ENCODE measurements at places on chromosomes 7 and 10.

DNA sequence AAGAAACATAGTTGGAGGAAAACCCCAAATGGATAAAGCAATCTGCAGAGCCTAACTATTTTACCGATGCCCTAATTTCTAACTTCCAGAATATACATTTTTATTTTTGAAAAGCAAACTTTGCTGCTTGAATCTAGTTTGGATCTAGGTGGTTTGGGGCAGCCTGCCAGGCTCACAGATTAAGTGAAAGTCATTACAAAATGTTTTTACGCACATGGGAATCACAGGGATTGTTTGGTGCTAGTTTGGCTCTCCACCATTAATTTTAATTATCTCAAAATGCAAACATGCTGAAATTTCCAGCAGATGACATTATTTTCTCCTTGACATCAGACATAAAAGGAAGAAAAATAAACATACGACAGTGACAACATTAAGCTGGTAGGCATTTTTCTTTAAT, 166.7 kb upstream of the INHBA start:
- peak; percentile 46 for DNase-seq

DNA sequence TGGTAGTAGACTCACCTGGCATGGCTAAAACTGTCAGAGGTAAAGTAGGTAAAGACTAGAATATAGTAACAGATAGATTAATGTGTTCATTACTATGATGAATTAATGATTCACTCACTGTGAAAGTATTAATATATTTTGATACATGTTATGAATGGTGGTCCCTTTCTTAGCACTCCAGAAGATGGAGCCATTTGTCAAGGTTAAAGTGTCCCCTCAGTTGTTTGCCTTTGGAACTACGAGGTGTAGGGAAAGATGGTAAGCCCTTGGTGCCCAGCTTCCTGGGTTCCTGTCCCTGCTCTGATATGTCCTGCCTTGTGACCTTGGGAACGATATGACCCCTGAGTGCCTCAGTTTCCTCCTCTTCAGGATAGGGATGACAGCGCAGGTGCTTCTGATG, 49.4 kb downstream of the HTRA1 start:
- no peak for DNase-seq

- peak; percentile 59 for DNase-seq
Observed at GRCh38 chr10:73810735-73811465, 498 bp downstream of the NDST2 start.

- no peak for DNase-seq
Observed at GRCh38 chr10:125264091-125264490, 103.7 kb upstream of the CTBP2 start.

- DNase-seq, result no peak
Observed at GRCh38 chr7:49424109-49424508, 349.3 kb upstream of the VWC2 start.

DNA sequence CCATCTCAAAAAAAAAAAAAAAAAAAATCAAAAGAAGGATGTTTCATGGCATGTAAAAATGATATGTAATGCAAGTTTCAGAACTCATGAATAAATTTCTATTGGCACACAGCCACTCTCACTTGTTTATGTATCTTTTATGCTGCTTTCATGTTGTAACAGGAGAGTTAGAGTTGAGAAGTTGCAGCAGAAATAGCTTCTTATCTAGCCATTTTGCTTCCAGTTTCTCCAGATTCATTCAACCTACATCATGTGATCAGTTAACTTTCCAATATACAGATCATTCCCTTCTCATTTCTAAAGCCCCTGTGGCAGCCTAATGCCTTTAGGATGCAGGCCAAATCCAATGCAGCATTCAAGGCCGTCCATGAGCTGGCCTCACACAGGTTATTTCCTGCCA, 30.4 kb downstream of the ZNF786 start:
- DNase-seq, result no peak

DNA sequence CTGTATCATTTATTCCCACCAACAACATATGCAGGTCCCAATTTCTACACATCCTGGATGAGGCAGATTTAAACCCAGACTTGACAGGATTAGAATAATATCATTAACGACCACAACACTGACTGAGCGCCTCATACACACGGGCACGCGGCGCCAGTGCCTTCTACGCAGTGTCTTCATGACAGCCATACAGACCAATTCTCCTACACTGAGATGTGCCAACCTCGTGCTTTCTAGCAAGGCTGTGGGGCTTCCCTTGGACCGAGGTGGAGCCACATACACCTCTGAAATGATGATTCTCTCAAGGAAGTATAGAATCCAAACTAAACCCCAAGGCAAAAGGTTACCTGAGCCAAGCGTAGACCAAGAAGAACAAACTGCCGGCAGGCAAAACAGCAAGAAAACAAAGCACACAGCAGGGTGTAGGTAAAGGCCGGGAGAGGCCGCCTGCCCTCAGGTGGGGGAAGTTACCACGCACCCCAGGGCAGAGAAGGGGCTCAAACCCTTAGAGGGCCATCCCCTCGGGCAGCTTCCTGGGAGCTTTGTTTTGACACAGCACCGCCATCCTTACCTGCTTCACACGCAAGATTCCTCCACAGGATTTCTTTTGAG, 75.8 kb downstream of the DLG5 start:
- no peak for DNase-seq

DNA sequence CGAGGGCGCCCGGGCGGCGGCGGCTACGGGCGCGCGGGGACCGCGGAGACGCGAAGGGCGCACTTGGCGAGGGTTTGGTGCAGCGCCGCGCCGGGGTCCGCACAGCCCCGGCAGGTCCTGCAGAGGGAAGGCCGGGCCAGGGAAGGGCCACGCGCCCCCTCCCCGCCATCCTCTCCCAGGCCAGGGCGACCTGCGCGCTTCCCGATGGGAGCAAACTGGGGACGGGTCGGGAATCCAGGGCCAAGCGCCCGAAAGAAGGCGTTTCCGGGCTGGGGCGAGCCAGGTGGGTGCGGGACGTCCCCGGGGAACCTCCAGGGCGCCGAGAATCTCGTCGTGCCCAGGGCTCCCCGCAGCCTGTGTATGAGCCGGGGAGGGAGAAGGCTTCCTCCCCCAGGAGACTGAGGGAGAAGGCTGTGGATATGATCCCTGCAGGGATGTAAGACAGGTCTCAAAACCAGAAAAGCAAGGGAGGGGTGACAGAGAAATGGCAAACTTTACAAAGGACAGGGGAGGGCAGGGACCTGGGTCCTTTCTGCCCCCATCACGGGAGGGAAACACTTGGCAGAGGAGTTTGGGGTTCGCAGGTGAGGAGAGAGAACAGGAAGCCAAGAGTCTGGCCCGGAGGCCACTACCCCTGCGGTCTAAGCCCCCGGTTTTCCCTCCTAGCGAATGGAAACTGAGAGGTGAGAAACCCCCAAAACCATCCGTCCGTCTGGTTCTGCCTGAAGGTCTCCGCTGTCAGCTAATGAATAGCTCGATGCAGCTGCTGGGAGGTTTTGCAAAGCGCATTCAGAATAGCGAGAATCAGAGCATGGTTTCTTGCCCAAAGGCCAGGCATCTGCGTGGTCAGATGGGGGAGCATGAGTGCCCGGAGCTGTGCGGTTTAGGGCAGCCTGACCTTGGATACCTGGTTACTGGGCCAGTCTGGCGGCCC, 674 bp downstream of the AMZ1 start:
- no peak for DNase-seq

DNA sequence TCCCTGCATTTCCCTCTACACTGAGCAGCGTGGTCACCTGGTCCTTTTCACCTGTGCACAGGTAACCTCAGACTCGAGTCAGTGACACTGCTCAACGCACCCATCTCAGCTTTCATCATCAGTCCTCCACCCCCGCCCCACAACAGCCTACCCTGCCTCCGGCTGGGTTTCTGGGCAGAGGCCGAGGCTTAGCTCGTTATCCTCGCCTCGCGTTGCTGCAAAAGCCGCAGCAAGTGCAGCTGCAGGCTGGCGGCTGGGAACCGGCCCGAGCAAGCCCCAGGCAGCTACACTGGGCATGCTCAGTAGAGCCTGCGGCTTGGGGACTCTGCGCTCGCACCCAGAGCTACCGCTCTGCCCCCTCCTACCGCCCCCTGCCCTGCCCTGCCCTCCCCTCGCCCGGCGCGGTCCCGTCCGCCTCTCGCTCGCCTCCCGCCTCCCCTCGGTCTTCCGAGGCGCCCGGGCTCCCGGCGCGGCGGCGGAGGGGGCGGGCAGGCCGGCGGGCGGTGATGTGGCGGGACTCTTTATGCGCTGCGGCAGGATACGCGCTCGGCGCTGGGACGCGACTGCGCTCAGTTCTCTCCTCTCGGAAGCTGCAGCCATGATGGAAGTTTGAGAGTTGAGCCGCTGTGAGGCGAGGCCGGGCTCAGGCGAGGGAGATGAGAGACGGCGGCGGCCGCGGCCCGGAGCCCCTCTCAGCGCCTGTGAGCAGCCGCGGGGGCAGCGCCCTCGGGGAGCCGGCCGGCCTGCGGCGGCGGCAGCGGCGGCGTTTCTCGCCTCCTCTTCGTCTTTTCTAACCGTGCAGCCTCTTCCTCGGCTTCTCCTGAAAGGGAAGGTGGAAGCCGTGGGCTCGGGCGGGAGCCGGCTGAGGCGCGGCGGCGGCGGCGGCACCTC, at the start of the genes KLLN and PTEN:
KLLN (minus strand) TSS at position 481 of the 891 bp plus-strand sequence. CDS start 1,046 bp downstream, outside the sequence.
PTEN (plus strand) TSS at position 573 of the 891 bp plus-strand sequence. CDS start 845 bp downstream, outside the sequence.
- peak; percentile 95 for DNase-seq

DNA sequence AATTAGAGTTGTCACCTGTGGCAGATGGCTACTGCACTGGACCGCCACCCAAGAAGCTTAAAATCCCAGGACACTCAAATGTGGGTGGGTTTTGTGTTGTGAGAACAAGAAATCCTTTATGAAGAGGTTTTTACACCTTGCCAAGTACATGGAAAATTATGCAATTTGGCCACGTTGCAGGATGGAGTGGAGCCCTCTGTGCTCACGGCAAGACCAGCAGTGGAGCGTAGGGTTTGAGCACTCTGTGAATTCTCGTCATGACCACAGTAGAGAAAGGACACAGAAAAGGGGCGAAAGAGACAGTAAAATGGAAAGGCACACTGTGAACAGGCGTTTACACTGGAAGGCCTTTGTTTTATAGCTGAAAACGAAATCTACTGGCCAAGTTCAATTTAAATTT, 222.6 kb downstream of the ADARB2 start:
- DNase-seq, result no peak

DNA sequence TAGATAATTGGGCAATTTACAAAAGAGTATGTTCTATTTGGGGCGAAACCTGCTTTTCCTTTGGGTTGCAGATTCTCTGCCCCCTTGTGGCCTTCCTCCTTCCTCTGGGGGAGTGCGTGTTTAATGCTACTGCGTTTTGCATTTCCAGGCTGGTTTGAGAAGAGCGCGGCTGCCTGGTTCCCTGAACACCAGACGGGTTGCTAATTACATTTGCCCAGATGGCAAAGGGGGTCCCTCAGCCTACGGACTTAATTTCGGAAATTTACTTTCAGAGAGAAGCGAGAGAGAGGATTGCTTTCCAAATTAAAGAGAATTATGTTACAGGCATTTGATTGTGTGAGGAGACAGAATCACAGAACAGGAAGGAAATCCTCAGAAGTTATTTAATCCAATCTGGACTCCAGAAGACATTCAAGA, 91.9 kb upstream of the JAZF1 start:
- DNase-seq, result peak; percentile 52

DNA sequence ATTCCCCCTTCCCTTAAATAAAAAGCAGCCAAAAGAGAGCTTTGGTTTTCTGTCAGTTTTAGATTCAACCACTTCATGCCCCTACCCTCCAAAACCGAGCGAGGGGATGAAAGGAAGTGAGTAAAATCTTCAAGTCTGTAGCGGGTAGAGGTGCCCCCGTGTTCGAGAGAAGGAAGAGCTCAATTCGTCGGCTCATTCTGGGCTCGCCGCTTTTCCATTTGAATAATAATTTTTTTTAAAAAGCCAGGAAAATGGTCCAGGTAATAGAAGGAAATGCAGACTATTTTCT, 436.2 kb upstream of the GALNT17 start:
- DNase-seq, result no peak

DNA sequence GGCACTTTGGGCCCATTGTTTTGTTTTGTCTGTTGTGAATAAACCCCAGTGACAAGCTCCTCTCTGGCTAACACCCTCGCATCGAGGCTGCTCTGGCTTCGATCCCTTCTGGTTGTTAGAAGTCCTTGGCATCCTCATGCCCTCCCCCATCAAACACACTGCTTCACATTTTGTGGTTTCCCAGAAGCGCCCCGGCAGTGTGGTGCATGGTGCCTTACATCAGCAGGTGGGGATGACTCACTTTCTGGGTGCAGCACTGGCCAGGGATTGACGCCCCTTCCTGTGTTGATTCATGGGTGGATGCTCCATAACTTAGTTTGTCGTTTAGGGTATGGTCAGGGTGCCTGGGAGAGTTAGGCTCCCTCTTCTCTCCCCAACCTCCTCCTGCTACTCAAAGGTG, 51.4 kb downstream of the PLPP4 start:
- no peak for DNase-seq

GRCh38 chr10:98642281-98642680, 195.5 kb upstream of the HPS1 start:
- no peak for DNase-seq

DNA sequence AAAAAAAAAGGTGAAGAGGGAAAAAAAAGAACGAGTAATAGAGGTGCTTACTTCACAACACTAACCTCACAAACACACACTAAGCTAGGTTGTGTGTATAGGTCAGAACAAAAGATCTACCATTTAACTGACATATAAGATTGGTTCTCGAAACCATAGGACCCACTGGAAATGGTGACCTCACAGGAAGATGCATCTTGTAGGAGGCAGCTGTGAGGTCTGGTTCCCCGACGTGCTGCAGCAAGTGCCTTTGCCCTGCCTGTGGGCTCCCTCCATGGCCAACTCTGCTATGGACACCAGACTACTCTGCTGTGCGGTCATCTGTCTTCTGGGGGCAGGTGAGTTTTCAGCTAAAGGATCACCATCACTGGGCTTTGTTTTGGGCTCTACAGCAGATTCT, 133.8 kb upstream of the PRSS1 start:
- no peak for DNase-seq

DNA sequence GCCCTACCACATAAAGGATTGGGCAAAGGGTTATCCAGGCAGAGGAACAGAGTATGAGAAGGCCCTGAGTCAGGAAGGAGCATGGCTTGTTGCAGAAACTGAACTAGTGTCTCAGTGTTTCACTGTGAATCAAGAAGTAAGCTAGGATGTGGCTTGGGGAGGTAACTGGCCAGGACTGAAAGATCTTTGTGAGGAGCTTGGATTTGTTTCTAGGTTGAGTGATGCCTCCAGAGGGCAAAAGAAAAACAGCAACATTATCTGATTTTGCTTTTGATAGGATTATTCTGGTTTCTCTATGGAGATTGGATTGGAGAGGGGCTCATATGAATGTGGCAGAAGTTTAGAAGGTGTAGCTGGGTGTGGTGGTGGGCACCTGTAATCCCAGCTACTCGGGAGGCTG, 137.9 kb upstream of the HDAC9 start:
- no peak for DNase-seq

- peak; percentile 13 for DNase-seq
Observed at GRCh38 chr7:157553256-157553655, 216.5 kb downstream of the DNAJB6 start.

- no peak for DNase-seq
Observed at GRCh38 chr10:124197371-124198124, 104.2 kb upstream of the CHST15 start.
